ENCODE measurements at places on chromosomes 4 and X.

DNA sequence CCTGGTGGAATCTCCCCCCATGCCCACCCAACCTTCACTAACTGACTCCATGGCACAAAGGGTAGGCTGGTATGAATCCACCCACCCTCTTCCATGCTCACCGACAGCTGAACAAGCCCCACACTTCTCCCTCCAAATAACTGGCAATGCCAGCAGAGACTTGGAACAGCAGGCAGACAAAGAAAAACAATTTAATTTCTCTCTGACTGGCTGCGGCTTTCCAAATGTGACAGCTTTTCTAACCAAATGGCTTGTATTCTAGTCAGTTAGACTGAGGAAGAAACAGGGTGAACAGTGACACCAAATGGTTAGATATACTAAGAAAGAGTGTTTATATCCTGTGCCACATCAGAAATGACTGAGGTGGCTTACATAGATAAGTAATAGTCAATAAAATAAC, 199.3 kb upstream of the ADAMTS3 start:
- DNase-seq = no peak

DNA sequence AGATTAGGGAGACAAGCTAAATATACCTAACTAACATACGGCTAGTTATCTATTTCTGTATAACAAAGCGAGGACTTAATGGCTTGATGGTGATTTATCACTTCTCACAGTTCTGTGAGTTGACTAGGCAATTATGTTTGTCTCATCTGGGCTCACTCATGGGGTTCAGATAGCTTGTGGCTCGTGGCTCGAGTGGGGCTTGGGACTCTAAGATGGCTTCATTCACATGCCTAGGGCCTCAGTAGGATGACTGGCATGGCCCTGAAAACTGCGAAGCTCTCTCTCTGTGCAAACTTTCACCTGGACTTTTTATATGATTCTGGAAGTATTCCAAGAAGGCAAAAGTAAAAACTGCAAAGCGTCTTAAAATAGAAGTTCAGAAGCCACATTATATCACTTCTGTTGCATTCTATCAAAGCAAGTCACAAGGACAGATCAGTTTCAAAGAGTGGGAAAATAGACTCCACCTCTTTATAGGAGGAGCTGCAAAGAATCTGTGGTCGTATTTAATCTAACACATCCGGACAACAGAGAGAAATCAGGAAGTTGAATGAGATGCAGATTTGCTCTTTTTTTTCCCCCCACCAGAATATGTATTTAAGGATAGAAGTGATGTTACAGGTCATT, 491.2 kb downstream of the INPP4B start:
- DNase-seq = no peak

DNA sequence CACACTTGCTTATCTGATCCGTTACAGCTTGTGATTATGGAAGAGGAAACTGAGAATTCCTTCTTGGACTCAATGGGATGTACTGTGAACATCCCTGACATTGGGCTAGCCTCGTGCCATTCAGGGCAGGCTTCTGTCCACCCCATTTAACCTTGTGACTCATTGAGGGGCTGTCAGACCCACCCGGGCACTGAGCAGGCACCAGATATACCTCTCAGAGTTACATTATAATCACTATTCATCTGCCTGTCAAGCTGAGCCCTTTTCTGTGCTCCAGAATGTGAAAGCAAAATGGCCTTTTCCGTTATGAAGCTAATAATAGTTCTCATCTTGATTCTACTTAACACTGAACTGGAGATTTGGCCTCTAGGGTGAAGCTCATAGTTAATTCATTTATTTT, 170.6 kb upstream of the SCML1 start:
- DNase-seq = no peak

DNA sequence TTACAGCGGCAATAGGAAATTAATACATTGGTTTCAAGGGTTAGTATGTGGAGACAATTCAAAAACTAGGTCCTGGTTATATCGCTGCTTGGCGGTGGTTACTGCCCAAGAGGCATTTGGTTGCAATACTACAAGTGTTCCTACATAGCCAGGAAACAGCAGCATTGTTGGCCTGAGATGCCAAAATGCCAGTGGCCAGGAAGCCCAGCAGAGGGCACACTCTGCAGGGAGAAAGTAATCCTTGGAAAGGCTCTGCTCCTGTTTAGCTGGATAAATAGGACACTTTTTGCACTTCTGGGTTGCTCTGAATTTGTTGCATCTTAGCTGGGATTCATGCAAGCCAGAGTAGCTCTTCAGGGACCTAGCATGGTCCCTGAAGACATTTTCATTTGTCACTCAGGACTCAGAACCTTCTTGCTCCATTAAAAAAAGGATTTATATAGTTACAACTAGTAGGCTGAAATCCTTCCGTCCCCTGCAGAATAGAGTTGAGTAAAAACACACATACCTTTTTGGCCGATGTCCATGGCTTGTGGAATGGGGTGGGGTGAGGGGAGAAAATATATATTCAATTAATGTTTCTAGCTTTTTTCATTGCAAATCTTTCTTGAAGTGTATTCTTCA, 8.1 kb upstream of the GPR119 start:
- peak; percentile 9 for DNase-seq

DNA sequence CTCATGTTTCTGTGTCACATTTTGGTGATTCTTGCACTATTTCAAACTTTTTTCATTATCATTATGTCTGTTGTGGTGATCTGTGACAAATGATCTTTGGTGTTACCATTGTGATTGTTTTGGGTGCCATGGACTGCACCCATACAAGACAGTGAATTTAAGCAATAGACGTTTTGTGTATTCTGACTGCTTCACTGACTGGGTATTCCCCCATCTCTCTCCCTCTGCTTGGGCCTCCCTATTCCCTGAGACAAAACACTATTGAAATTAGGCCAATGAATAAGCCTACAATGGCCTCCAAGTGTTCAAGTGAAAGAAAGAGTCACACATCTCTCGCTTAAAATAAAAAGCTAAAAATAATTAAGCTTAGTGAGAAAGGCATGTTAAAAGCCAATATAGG, 60.2 kb downstream of the BANK1 start:
- DNase-seq = no peak

DNA sequence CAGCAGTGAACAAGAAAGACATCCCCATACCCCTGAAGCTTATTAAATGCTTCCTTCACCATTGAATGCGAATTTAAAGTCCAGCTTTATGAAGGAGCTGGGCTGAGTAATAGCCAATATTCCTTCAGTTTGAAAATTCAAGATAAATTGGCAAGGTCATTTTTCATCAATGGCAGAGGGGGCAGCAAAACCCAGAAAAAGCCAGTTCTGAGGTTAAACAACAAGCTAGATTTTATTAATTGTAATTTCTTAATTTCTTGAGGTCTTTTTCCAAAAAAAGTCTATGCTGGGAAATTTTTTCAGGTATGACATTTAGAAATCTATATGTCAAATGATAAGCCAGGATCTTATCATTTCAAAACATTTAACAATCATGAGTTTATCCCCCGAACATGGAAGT, 808.9 kb downstream of the RPA4 start:
- no peak for DNase-seq

DNA sequence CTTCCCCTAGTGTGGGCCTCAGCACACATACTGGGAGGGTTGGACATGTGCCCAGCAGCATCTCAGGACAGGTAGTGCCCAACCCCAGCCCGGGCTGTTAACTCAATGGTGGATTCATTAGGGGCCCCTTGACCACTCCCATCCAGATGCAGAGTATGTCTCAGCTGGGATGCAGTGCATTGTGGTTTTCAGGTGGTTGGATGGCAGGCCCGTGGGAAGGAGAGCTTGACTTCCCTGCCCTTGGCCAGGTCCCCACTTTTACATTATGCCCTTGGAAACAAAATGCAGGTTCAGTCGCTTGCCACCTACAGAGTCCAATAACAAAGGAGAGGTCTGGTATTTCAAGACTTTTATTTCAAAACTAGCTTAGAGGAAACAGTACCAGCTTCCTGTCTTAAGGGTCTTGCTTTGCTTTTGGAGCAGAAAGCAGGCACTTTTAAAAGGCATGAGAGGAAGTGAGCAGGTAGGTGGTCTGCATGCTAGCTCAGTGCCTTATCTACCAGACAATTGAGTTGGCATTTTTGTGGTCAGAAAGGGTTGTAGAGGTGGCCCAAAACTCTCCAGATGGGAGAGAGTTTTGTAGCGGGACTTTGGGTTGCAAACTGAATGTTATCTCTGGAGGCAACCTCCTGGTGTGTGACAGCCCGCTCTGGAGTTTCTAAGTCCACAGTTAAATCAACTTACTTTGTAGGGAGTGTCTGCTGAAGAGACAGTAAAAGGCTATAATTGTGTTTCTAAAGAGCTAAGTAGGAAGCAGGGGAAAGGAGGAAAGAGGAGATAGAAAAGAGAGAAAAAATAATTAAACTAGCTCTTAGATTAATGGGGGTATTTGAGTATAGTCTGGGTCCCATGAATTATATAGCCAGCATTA, 171.0 kb downstream of the GALNTL6 start:
- DNase-seq = no peak

GRCh38 chrX:51975811-51976210, 82.4 kb downstream of the MAGED1 start:
- DNase-seq = no peak

DNA sequence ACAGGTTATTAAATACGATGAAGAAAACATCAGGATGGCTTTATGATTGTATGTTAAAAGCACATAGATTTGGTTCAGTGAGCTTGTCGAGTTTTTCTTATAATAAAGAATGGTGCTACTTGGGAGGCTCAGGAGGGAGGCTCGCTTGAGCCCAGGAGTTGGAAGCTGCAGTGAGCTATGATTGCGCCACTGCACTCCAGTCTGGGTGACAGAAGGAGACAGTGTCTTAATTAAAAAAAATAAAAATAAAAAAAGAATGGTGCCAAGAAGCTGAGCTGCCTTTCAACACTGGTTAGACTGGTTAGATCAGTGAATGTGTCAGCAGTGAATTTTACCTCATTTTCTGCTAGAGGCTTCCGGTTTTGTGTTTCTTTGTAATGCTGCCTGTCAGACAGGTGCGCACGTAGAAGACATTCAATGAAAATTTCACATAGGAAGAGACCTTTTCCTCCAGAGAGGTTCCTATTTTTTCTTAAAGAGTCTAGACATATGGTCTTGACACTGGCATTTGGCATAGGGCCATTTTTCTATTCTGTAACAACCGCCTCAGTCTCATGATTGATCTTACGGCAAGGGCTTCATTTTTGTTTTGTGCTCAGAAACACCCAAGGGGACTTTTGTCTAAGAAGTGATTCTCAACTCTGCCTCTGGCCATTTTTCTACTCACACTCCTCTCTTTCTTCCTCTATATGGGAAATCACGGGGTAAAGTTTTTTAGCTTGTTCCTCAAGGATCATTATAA, 15.0 kb upstream of the ARSF start:
- DNase-seq = peak; percentile 54

GRCh38 chrX:106415276-106415895, 196.4 kb upstream of the RADX start:
- DNase-seq = peak; percentile 7

- DNase-seq = no peak
Observed at GRCh38 chrX:154379569-154379951, 465 bp downstream of the EMD start.

DNA sequence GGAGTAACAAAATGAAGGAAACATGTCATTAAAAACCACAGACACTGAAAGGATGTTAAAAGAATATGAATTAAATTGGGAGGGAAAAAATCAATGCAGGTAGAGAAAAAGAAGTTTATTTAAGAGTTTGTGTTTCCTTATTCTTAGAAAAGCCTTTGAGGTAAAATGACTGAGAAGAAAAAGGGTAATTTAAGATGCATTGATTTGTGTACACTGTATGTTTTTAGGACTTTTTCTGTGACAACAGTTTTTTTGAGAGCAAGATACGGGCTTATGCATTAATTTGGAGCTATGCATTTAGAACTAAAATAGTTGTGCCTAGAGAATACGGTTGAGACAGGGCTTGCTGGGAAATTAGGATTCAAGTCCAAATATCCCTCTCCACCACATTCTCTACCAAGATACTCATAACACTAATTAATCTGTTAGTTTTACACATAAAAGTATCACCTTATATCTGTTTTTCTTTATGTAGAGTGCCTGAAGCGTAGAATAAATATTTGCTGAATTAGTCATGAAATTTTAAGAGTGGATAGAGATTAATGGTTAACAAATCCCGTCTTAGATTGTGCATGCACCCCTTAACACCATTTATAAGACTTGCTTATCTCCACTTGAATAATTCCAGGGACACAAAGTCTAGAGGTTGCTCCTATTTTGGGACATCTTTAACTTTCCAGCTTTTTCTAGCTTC, 232.5 kb downstream of the PCDH7 start:
- peak; percentile 42 for DNase-seq

DNA sequence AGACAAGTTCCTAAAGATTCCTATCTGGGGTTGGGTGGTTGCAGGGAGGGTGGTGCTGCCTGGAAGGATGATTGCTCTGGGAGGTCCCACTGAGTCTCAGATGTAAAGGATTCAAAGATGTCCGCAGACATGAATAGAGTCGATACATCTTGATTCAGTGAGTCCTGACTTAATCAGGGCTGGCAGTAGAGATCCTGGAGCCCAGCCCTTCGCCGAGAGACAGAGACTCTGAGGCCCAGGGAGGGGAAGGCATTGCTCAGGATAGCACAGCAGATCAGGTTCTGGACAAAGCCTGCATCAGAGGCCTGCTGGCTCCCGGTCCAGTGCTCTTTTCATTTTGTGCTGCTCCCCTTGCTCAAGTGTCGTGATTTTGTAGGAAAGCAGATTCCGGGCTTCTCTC, 21.7 kb downstream of the PJA1 start:
- DNase-seq = peak; percentile 54

- no peak for DNase-seq
Observed at GRCh38 chr4:182489607-182490006, 246.4 kb downstream of the TENM3 start.

DNA sequence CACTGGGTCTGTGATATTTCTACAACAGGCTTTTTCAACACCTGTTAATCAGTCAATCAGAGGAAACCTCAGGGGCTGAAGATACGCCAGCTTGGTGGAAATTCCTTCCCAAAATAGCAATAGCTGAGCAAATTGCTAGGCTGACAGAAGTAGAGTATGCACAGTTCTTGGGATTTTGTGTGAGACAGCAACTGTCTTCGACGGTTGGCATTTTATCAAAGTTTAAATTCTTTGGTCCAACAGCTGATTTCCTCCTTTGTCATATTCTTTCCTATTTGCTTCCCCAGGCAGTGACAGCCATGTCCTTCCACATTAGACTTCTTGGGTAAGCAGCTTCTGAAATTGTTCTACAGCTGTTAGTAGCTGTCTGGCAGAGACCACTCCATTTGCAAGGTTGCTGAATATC, 8.0 kb upstream of the PALLD start:
- no peak for DNase-seq

DNA sequence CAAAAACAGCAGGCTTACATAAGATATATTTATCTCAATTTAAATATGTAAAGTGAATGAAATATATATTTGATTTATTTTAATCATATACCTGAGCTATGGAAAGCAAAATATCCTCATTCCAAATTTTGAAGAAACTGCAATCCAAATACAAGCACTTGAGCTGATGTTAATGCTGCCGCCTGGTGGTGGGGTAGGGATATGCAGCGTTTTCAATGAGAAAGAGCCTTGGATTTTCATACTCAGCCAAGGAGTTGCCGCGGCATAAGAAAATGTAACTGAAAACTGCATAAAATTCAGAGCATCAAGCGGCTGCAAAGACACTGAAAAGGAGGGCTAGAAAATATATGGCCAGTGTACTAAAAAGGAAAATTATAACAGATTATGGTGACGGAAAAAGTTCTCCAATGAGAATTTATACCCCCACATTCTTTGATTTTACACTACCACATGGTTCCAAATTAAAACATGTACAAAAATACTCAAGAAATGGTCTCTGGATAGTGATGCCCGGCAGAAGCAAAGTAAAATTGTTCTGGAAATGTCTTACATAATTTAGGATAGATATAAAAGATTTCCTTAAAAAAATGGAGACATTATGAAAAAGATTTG, 660.3 kb upstream of the PITX2 start:
- peak; percentile 36 for DNase-seq

Data from umbilical cord (tissue), 2 donors.